ENCODE measurements at places on chromosomes 7 and 10.
A peak's percentile ranks its signal among the peaks of the same experiment; 100 is the strongest.

DNA sequence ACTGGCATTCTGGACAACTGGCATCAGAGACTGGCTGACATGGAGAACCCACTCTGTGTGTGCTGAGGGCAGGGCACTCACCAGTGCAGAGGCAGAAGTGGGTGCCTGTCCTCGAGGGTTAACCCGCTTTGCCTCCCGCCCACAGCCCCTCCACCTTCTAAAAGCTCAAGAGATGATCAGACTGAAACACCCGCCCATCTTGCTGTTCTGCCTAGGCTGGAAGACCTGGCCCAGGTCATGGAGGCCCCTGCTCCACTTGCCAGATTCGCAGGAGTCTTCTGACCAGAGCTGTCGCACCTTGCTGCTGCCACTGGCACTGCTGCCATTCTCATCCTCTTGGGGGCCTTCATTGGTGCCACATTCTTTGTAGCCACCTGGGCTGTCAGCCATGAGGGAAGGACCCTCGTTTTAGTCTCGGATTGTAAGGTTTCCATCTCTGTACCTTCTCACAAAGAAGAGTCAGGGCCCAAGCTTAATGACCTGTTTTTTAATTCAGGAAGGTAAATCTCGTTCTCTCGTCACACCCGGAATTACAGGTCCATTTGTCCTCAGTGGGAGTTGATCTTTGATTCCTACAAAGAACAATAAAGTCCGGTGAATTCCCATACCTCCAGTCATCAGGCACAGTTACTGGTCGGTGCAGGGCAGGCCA lies 1.9 kb downstream of the CYREN start:
- DNase-seq, result no peak

- peak; percentile 43 for DNase-seq
Measured at GRCh38 chr7:23012908-23013714, 819 bp downstream of the HYCC1 start.

DNA sequence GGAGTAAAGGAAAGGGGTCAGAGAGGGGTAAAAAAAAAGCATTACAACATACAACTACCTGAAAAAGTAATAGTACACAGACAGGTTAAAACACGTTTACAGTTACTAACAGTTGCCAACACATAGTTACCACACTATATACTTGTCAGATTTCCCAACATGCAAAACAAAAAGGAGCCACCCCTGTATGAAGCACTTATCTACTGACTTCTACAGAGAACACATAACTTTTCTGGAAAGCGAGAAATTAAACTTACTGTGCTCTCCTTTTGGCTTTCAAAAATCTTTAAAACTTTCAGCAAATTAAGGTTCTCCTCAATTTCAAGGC lies 2.1 kb downstream of the ABI1 start:
- DNase-seq, result no peak

GRCh38 chr7:8627325-8627724 lies 193.9 kb downstream of the NXPH1 start:
- no peak for DNase-seq

- DNase-seq, result peak; percentile 74
Measured at GRCh38 chr7:47458057-47458456, 123.9 kb downstream of the TNS3 start.

DNA sequence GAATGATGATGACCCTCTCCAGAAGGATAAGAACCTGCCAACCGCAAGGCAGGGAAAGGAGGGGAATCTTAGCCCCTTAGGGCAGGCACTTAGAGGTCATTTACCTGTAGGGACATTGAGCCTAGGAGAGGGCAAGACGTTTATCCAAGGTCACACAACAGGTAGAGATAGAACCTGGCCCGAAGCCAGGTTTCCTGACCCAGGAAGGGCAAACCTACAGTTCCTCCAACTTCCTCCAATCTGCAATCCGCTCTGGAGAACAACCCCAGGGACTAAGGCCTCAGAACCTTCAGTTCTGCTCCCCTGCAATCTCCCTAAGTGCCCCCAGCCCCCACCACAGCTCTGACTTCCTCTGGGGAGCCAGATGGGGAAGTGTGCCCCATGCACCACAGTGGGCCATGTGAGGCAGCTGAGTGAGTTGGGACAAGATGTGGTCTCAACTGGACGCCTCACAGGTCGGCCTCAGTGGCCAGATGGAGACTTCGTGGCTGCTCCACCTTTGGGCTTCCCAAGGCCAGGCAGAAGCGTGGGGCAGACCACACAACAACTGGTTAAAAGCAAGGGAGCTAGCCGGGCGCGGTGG lies 1.4 kb upstream of the PSAP start:
- DNase-seq, result no peak

DNA sequence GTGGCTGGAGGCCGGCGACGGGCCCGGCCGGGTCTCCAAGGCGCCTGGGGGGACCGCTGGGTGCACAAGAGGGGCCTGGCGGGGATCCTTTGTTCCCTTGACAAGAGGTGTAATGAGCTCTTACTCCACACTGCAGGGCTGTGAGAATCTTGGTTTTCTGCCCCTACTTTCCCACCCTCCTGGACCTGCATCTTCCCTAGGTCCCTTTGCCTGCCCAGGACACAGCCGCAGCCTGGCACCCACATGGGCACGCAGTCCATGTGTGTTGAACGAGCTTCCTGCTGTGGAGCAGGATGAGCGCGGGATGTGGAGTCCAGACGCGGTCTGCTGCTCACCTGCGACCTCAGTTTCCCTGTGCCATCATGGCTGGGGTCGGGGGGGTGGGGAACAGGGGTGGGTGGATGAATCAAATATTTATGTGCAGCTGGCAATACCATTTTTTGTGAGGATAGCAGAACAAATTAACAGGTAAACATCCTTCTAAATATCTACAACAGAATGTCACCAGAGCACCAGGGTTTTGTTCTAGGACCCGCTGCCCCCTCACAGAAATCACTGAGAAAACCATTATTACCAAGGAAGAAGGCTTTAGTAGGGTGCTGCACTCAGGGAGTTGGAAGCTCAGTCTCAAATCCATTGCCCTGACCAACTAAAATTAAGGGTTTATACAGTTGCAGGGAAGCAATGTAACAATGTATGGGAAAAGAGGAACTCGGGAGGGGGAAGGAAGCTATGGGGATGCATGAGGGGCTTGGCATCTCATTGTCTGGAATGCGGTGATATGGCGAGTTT lies 474 bp upstream of the NSMCE4A start:
- DNase-seq, result no peak

- peak; percentile 41 for DNase-seq
Measured at GRCh38 chr7:115135146-115135545, 213.3 kb downstream of the MDFIC start.

DNA sequence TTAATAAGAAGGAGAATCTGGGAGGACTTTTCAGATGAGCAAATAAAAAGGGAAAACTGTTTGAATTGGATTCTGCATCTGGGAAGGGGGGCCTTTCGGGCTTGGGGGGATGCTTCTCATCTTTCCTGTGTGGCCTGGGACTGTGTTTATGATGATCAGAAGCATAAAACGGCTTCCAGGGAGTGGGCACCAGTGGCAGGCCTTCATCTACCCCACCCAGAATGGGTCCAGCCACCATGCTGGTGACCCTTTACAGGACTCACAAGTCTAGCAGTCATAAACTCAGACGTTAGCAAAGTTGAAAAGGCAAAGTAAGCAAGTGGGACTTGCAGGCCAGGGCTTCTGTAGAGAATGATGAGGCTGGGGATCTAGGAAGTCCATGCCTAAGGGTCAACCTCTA lies 198.3 kb upstream of the ZMIZ1 start:
- DNase-seq, result no peak

GRCh38 chr7:55571511-55572377 lies 558 bp downstream of the VOPP1 start:
- peak; percentile 61 for DNase-seq

DNA sequence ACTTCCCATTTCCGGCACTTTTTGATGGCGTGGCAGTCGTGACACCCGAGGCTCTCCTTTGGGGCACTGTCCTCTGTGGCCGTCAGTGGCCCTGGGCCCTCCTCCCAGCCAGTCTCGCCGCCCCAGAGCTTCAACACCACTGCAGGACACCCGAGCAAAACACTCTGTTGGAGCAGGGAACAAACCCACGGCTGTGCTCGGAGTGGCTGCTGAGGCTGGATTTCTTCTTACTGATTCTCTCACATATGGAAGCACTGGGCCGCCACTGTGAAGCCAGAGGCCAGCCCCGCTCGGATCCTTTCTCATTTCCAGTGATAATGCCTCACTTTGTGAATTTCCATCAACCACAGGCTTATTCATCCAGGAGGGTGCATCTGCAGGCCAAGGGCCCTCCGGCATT lies 58.2 kb upstream of the CYTH3 start:
- DNase-seq, result no peak

DNA sequence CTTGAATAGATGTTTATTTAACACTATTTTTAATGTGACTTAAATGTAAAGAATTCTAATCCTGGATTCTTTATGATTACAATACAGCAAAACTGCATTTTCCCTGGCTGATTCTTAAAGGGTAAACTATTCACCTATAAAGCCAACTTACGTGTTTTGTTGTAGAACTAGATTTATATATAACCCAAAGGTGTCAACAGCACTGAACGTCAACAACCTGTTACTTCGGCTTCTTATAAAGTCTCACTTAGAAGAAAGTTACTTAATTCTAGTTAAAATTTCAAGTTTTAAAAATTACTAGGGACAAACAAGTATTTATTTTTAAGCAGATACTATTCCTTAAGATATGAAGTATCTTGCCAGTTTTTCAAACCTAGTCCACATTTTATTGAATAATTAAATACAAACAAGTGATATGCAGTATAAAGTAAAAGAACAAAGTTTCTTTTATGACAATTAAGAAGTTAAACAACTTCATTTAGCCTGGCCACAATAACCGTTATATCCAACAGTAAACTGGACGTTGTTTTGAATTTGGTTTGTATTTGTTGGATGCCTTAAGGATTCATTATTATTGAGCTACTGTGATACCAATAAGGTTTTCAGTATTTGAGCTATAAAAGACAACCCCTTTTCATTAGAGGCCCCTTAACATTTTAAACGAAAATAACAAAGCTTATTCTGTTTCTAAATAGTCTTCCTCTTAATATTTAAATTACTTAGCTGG lies 83.1 kb downstream of the SNX10 start:
- no peak for DNase-seq

GRCh38 chr7:93232673-93233018 lies 480 bp downstream of the VPS50 start:
- peak; percentile 32 for DNase-seq

- no peak for DNase-seq
Measured at GRCh38 chr10:79270466-79271246, 76.6 kb upstream of the PPIF start.

- DNase-seq, result no peak
Measured at GRCh38 chr10:21744223-21744622, 210.2 kb downstream of the MLLT10 start.

DNA sequence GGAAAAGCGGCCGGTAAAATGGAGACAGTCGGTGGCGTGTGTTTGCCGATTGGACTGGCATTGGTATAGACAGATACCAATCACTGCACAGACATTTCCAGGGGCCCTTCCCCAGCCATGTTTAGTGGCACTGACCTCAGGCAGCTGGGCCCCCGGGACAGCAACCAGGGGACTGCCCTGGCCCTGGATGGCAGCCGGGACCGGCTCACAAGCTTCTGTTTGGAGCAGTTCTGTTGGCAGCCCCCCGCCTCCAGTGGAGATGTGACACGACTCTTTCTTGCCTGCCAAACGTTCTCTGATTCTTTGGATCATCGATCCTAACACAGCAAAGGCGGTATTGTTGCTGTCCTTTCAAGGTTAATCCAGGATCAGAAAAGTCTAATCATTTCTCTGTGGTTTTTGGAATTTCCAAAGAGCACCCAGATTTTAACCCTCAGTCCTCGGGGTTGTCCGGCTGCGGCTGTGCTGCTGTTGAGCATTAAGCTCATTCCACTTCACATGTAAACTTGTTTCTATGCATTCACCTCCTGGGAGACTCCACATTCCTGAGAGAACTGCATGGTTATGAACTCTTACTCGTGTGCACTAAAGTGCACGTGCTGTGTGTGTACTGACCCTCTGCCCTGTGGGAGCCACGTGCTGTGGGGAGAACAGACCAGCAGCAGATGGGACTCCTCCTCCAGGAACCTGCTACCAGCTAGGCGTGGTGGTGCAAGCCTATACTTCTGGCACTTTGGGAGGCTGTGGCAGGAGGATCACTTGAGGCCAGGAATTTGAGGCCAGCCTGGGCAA lies 46.0 kb downstream of the FOXK1 start:
- DNase-seq, result no peak

- no peak for DNase-seq
Measured at GRCh38 chr10:87978166-87978565, 114.7 kb downstream of the PTEN start.

DNA sequence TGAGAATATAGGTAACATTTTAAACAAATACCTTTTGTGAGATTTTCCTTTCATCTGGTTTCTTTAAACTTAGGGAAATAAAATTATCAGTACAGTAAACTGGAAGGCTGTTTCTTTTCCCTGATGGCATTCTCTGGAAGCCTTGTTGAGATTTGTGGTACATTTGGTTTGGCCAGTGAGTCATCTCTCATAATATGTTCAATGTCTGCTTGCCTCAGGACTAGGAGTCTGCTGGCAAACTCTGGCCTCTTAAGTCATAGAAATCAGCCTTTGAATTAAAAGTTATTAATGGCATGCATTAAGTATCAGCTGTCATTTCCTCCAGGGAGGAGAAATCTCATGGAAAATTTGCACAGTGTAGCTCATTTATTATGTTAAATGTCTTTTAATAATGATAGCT lies 316.6 kb upstream of the KIAA1217 start:
- no peak for DNase-seq

DNA sequence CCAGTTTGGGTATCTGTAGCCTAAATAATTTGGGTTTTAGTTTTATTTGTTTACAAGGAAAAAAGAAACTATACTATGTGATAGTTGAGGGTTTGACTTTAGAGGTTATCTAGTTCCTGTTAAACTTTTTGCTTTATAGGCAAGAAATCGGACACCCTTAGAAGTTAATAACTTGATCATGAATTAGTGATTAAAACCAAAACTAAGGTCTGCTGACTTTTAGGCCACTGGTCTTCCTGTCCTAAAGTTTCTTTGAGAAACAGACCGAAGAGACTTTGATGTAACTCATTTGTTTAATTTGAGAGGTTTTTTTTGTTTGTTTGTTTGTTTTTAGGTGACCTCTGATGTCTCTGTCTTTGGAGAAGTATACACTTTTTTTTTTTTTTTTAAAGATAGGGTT lies 59.7 kb downstream of the PHTF2 start:
- no peak for DNase-seq

DNA sequence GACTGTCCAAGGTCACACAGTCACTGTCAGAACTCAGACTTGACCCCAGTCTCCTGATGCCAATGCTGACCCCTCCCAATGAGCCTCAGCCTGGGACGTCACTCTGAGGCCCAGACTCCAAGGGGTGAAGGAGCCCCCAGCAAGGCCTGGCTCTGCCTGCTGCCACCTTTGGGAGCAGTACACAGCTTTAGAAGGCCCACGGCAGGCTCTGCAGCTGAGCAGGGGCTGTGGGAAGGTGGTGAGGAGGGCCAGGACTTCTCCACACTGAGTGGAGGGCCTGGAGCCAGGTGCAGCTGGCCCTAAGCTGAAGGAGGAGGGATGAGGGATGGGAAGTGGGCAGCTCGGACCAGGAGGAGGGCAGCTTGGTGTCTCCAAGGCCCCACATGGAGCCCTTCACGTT lies 23.9 kb upstream of the ZMIZ1 start:
- DNase-seq, result no peak

- DNase-seq, result peak; percentile 64
Measured at GRCh38 chr7:66352071-66352470, 146.9 kb downstream of the TPST1 start.

Data from dermis blood vessel endothelial cell (primary cell).